Pons (tissue), 1 donor: ENCODE measurements at places on chromosomes 13 and 19.

- no peak for DNase-seq
Observed at GRCh38 chr13:30619731-30620130, 2.0 kb downstream of the USPL1 start.

DNA sequence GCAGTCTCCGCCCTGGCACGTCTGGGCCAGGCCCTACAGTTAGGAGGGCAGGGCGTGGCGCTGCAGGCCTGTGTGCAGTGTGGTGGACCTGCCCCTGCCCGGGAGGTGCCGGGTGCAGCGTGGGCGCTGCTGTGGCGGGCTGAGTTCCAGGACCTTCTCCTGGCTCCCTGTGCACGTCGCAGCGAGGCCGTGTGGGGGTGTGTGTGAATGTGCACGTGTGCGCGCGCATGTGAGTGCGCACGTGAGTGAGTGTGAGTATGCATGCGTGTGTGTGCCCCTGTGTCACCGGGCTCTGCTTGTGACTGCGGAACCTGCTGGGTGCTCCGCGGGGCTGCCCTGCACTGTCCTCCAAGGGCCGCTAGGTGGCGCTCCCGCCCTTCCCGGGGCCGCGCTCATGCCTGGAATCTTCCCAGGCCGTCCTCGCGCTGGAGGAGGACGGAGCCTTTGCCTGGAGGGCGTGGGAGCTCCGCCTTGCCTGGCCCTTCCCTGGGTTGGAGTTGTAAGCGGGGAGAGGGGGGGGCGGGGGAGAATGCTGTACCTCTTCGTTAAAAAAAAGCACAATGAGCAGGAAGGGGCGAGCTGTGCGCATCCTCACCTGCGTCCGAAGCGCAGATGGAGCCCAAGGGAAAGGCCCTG lies 79.3 kb downstream of the KDM4B start:
- DNase-seq = peak; percentile 28

DNA sequence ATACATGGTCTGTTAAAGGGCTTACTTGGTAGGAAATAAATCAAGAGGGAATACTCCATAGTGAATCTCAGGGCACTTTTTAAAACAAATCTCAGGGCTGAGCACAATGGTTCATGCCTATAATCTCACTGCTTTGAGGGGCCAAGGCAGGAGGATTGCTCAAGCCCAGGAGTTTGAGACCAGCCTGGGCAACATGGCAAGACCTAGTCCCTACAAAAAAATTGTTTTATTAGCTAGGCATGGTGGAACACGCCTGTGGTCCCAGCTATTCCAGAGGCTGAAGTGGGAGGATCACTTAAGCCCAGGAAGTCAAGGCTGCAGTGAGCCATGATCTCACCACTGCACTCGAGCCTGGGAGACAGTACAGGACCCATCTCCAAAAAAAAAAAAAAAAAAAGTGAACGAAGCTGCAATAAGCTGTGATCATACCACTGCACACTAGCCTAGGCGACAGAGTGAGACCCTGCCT lies 25.2 kb downstream of the ABCC4 start:
- DNase-seq = no peak

- no peak for DNase-seq
Observed at GRCh38 chr19:18399008-18399407, 1.6 kb upstream of the LRRC25 start.

DNA sequence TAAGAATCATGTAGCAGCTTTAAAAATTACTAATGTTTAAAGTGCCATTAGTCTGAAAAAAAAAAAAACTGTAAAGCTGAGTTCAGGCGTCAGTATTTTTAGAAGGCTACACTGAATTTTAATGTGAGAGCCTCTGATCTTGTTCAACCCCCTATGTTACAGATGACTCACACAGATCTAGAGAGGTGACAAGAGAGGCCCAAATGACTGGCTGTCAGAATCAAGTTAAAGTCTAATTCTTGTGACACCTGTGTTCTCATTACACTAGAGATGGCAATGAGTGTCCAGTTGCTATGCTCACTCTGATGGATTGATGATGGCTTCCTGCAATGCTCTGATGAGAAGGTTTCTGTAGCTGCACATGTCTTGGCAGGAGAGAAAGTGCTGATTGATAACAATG lies 203.5 kb upstream of the OBI1 start:
- no peak for DNase-seq

GRCh38 chr19:51531349-51532315 lies at the start of gene SIGLEC6:
TSS of gene SIGLEC6 (minus strand) at chr19:51531670. CDS start at chr19:51531648, 22 bp downstream.
- peak; percentile 74 for DNase-seq

GRCh38 chr19:4493929-4494690 lies 22.0 kb downstream of the HDGFL2 start:
- no peak for DNase-seq

DNA sequence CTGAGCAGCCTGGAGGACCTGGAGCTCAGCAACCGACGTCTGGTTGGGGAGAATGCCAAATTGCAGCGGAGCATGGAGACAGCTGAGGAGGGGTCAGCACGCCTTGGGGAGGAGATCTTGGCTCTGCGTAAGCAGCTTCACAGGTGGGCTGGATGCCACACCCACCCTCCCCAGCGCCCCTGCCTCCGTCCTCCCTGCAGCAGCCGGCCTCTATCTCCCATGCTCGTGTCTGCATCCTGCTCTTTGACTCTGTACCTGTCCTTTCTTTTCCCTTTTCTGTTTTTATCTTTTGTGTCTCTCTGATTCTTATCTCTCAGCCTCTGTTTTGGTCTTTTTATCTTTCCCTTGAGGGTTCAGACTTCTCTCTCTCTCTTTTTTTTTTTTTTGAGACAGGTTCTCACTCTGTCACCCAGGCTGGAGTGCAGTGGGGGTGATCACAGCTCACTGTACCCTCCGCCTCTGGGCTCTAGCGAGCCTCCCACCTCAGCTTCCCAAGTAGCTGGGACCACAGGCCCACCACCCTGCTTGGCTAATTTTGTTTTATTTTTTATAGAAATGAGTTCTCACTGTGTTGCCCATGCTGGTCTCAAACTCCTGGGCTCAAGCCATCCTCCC lies 10.1 kb downstream of the KASH5 start:
- DNase-seq = no peak

DNA sequence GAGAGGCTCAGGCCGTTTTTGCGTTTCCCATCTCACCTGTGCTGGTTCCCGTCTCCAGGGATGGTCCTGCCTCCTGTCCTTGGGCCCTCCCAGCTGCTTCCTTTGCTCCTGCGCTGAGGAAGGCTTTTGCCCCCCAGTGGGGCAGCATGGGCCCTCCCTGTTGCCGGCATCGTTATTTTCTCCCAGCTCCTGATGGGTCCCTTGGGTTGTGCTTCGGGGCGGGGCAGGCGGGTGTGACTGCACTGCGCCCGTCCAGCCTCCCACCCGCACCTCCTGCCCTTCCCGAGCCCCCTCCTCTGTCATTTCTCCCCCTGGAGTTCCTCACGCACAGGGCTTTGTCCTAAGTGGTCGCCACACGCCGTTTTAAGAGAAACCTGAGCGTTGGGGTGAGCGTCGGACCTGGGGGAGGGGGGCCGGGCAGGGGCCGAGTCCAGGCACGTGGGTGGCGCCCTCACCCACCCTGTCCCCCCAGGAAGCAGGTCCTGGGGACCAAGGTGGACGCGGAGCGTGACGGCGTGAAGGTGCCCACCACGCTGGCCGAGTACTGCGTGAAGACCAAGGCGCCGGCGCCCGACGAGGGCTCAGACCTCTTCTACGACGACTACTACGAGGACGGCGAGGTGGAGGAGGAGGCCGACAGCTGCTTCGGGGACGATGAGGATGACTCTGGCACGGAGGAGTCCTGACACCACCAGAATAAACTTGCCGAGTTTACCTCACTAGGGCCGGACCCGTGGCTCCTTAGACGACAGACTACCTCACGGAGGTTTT lies 2.8 kb upstream of the GZMM start:
- DNase-seq = no peak

DNA sequence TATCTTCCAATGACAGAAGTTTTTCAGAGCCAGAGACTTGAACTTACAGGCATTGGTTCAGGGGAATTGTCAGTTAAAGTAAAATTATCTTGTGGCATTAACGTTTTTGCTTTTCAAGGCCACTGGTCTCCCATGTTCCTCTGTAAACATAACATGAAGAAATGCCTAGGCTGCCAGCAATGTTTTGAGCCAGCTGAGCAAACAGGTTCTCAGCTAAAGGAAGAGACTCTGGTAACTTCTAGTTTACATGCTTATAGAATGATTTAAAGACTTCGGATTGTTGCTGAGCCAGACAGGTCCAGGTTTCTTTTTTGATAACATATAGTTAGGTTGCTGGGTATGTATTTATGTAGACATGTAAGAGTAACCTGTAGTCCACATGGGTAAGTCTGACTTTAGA lies 35.7 kb downstream of the ZNF493 start:
- no peak for DNase-seq

- no peak for DNase-seq
Observed at GRCh38 chr19:17920527-17920926, 12.3 kb upstream of the CCDC124 start.

- DNase-seq = no peak
Observed at GRCh38 chr19:47765523-47766358, 12.8 kb upstream of the SELENOW start.

DNA sequence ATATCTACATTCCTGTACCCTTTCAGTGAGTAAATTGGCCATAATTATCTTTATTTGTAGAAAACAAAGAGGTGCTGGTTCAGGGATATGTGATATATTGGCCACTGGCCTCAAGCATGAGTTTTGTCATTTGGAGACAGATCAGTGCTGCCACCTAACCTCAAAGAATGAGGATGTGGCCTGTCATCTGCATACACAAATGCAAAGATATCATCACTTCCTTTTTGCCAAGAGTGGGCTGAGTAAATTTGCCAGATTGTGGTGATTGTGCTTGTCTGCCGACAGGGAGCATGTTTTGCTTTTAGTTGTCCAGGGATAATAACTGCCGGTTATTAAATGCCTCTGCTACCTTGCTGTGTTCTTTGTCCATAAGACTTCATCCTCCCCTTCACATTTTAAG lies 44.2 kb downstream of the WASF3 start:
- peak; percentile 15 for DNase-seq

DNA sequence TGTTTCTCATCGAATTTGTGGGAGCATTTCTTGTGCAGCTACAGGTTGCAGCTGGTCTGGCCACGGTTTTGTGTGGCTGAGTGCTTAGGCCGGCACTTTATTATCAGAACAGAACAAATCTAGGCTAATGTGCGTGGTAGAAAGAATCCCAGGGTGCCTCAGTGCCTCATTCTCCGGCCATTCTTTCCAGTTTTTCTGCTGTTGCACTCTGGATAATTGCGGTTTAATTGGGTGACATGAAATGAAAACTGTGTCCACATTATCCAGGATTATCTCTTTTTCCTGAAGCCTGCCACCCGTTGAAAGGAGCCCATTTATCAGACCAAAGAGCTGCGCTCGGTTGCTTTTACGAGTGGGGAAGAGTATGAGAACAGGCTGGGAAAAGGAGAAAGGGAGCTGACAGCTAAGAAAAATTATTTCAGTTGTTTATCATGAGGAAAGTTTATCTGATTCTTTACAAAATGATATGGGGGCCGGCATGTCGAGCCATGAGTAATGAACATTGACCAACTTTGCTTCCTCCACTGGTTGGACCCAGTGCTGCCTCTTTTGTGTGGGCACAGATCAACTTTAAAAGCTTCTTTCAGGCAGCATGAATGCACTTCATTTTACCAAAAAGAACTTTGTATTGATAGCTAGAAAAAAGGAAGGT lies 117.0 kb upstream of the SOX21 start:
- DNase-seq = no peak
